ENCODE measurements at places on chromosomes 2 and 18.

GRCh38 chr2:15546297-15547098 is 14.6 kb downstream of the NBAS start:
- no peak for DNase-seq
- no peak overlapping the region for H3K4me3 ChIP-seq
- H3K36me3 ChIP-seq: peaks cover 20% of the 10 kb centered on the region
- H3K27ac ChIP-seq: no peak overlapping the region

DNA sequence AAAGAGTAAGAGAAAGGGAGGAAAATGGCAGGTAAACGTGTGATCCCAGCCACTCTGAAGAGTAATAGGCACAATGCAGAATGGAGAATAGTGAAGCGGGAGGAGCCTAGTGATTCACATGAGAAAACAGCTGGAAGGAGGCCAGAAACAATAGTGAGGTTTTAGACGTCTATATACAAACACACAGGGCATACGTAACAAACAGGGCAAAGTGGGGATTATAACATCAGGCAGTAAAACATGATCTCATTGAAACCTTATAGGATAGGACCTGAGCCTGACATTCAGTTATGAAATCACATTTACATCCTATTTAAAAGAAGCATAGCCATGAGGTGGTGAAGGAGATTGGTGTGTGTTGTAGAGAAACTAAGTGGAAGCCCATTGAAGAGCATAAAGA is 33.0 kb upstream of the GATA6 start:
- H3K4me1 ChIP-seq: no peaks in the 10 kb centered on the region
- H3K27me3 ChIP-seq: no peaks in the 10 kb centered on the region
- H3K36me3 ChIP-seq: no peaks in the 10 kb centered on the region
- H3K4me3 ChIP-seq: no peak overlapping the region

GRCh38 chr2:74441690-74442482 is at the start of gene RTKN:
Gene RTKN, minus strand, starts transcription at chr2:74441937. Its CDS starts 121 bp downstream, at chr2:74441816.
- peak within 1 kb of the TSS; percentile 89 for H3K27ac ChIP-seq
- H3K27me3 ChIP-seq: peaks cover 12% of the 10 kb centered on the region
- H3K36me3 ChIP-seq: no peaks in the 10 kb centered on the region
- DNase-seq: no peak
- H3K4me3 ChIP-seq: peak within 1 kb of the TSS; percentile 56
- H3K4me1 ChIP-seq: peaks cover 29% of the 10 kb centered on the region

GRCh38 chr18:44128365-44128764 is 552.3 kb upstream of the SETBP1 start:
- H3K4me1 ChIP-seq: no peaks in the 10 kb centered on the region
- no peak overlapping the region for H3K4me3 ChIP-seq
- DNase-seq: peak; percentile 15
- no peaks in the 10 kb centered on the region for H3K36me3 ChIP-seq
- no peaks in the 10 kb centered on the region for H3K27me3 ChIP-seq
- no peak overlapping the region for H3K27ac ChIP-seq

DNA sequence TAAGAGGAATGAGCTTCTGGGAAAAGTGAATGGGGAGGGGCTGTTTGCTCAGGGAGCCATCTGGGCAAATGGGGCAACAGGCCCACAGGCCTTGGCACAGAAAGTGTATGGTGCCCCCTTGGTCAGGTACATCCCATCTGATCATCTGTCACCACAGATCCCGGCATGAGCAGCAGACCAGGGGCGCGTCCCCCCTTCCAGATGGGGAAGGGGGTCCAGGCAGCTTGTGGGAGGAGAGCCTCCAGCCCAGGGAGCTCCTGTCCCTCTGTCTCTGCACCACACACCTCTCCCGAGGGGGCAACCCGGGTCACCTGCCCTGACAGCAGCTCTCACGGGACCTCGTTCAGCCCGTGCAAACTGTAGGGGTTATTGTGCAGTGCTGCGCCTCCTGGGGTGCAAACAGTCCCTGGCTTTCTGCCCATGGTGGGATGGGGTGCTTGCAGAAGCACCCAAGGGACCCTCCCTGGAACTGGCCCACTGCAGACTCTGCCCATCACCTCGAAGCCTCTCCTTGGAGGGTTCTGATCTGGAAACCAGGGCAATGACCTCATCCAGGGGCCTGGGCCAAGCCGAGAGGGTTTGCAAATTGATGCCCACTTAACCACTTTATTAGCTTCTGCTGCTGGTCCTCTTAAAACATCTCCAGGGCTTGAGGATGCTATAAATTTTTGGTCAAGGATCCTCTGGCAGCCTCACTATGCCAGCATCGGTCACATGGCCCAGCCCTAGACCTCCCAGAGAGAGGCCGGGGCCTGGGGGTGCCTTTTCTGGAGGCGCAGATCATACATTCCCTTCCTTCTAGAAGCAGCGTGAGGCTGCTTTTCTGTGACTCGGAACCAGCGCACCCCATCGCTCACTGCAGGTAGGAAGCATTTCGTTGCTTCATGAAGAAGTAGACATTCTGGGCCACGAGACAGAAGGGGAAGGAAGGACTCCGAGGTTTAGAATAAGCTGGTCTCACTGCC is 7.6 kb upstream of the BOK start:
- H3K4me1 ChIP-seq: peaks cover 23% of the 10 kb centered on the region
- H3K27ac ChIP-seq: no peak overlapping the region
- H3K36me3 ChIP-seq: no peaks in the 10 kb centered on the region
- no peak overlapping the region for H3K4me3 ChIP-seq
- peaks cover 70% of the 10 kb centered on the region for H3K27me3 ChIP-seq

DNA sequence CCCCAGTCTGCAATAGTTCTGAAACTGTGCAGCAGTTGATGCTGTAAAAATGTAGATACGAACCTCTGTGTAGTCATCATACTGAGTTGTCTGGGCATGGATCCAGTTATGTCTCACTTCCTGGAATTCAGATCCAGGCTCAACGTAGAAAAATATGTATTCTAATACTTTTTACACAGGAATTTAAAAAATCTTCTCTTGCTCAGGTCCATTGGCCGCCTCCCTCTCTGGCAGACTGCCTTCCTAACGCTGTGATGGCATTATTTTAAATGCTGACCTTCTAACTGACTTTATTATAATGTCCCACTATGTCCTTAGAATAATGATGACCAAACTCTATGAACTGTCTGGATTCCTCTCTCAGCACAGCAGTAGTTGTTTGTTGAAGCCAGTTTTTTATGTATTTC is 119.6 kb downstream of the FEZ2 start:
- peak overlapping the region; percentile 89 for H3K27ac ChIP-seq
- no peaks in the 10 kb centered on the region for H3K27me3 ChIP-seq
- peaks cover 15% of the 10 kb centered on the region for H3K4me1 ChIP-seq
- peak; percentile 77 for DNase-seq
- H3K36me3 ChIP-seq: peaks cover 24% of the 10 kb centered on the region

DNA sequence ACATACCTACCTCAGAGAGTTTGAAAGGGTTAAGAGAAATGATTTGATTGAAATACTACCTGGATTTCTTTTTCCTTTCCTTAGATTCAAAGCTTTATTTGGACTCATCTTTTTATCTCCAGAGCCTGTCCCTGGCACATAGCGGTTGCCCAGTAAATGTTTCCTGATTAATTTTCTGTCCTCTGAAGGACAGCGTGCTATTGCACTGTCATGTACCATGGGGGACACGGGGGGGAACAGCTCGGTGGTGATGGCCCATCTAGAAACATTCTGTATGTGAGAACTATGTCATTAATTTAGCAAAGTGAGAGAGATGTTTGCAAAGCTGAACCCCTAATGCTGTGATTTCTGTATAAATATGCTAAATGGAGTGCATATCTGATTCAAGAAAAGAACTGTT is 26.4 kb upstream of the CABYR start:
- H3K36me3 ChIP-seq: peaks cover 25% of the 10 kb centered on the region
- H3K4me3 ChIP-seq: no peak overlapping the region
- no peak for DNase-seq
- H3K27me3 ChIP-seq: no peaks in the 10 kb centered on the region
- H3K27ac ChIP-seq: no peak overlapping the region

DNA sequence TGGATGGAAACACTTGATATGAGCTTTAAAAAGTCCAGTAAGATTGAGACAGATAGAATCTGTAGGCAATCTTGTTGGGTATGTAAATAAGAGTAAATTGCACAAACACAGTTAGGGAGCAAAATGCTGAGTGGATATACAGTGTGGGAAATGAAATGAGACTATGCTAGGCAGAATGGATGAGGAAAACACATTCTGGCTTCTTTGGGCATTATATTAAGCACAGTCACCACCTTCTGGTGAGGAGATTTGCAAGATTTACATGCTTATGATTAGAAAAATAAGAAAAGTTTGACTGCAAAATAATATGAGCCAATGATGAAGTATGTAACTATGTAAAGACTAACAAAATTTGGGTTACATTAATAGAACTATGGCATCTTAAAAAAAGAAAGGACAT is 2165.0 kb upstream of the CELF4 start:
- H3K4me3 ChIP-seq: no peak overlapping the region
- no peak for DNase-seq
- H3K27me3 ChIP-seq: no peaks in the 10 kb centered on the region
- H3K4me1 ChIP-seq: no peaks in the 10 kb centered on the region
- no peak overlapping the region for H3K27ac ChIP-seq

DNA sequence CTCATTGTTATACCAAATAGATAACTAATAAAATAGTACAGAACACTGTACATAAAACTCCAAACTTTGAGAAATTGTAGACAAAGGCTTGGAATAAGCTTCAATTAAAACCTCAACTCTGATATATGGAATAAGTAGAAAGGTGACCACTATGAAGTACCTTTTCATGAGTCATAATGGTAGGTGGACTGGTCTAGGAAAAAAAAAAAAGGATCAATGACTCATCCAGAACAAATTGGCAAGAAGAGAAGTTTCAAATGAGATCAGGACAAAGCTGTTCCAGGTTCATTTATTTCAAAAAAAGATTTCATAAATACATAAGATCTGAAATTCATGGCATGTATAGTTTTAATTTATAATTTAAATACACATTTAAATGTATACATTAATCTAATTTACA is 769.7 kb downstream of the SUCLG1 start:
- H3K4me1 ChIP-seq: no peaks in the 10 kb centered on the region
- no peak overlapping the region for H3K27ac ChIP-seq
- no peaks in the 10 kb centered on the region for H3K27me3 ChIP-seq

DNA sequence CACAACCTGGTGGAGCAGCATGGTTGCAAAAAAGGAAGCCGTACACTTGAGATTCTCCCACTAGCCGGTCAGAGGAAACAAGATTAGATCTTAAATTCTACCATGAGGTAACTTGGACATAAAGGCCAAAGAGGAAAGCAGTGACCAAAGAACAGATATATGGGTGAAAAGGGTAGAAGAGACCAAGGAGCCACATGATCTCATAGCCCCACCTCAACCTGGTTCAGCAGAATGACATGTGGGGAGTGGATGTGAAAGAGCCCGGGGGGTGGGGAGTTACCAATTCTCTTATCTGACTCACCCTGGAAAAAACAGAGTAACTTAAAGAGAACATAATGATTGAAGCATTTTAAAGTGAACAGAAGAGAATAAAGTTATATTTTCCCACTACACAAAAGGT is 683.0 kb downstream of the DSC3 start:
- H3K36me3 ChIP-seq: no peaks in the 10 kb centered on the region
- DNase-seq: no peak
- peaks cover 3% of the 10 kb centered on the region for H3K4me1 ChIP-seq
- no peak overlapping the region for H3K27ac ChIP-seq

DNA sequence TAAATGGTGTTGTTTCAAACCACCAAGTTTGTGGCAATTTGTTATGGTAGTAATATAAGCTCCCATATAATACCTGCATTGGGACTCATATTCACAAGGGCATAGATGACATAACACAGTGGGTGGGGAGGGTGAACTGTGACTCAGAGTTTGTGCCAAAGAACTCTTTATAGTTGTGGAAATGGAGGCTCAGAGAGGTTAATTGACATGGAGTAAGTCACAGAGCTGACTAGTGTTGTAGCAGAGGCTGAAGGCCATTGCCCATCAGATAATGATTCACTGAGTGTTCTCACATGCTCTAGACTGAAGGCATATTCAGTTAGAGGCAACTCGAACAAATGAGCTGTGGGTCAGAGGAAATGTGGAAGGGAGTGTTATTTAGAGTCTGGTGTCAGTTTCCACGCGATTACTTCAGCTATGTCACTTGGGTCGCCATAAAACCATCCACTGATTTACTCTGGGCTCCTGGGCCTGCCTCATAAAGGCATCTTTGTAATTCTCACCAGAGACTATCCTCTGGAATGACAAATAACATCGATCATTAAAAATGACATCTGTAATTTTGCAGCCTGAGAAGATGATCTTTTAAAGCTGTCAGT is 264.7 kb downstream of the CCDC85A start:
- peak; percentile 23 for DNase-seq
- no peaks in the 10 kb centered on the region for H3K36me3 ChIP-seq
- H3K4me3 ChIP-seq: no peak overlapping the region
- no peaks in the 10 kb centered on the region for H3K4me1 ChIP-seq
- H3K27ac ChIP-seq: peak overlapping the region; percentile 86

- H3K36me3 ChIP-seq: no peaks in the 10 kb centered on the region
- peak; percentile 87 for DNase-seq
- H3K27ac ChIP-seq: no peak overlapping the region
- no peak overlapping the region for H3K4me3 ChIP-seq
- peaks cover 57% of the 10 kb centered on the region for H3K27me3 ChIP-seq
These were observed 36.4 kb upstream of the ZBTB7C start for GRCh38 chr18:48445540-48445939.

- no peak overlapping the region for H3K4me3 ChIP-seq
- no peaks in the 10 kb centered on the region for H3K36me3 ChIP-seq
- H3K27ac ChIP-seq: no peak overlapping the region
- no peak for DNase-seq
- no peaks in the 10 kb centered on the region for H3K4me1 ChIP-seq
- H3K27me3 ChIP-seq: no peaks in the 10 kb centered on the region
These were observed 247.8 kb upstream of the SESTD1 start for GRCh38 chr2:179512281-179513035.

DNA sequence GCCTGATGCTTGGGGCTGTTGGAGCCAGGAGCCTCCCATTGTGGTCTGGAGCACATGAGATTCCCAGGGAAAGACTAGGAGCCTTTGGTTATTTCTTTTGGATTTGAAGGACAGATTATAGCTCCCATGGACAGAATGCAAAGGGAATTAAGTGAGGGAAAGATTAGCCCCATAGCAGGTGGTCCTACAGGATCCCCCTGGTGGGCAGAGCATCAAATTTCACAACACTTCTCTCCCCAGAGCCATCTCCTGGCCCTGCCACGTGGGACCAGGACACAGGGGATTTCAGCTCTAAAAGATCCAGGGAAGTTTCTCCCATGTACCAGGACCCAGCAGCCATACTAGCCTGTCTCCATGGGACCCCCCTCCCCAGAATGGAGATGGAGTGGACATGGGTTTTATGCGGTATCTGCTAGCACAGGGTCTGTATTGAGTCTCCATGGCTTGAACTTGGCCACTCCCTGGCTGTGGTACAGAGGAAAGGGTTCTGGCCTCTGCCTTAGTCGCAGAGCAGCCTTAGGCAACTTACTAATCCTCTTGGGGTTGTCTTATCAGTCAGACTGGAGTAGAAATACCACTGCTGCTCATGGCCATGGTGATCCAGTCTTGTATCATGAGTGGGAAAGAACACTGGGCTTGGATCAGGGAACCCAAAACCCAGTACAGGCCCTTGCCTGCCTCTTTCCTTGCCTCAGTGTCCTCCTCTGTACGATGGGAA is 6.8 kb upstream of the PLB1 start:
- H3K27me3 ChIP-seq: peaks cover 34% of the 10 kb centered on the region
- no peak overlapping the region for H3K4me3 ChIP-seq
- H3K4me1 ChIP-seq: no peaks in the 10 kb centered on the region
- H3K36me3 ChIP-seq: no peaks in the 10 kb centered on the region
- H3K27ac ChIP-seq: no peak overlapping the region
- DNase-seq: no peak

- peaks cover 4% of the 10 kb centered on the region for H3K27me3 ChIP-seq
- no peak overlapping the region for H3K27ac ChIP-seq
- no peak for DNase-seq
- H3K4me3 ChIP-seq: no peak overlapping the region
- no peaks in the 10 kb centered on the region for H3K36me3 ChIP-seq
- H3K4me1 ChIP-seq: peaks cover 1% of the 10 kb centered on the region
These were observed 218.8 kb upstream of the RAB6C start for GRCh38 chr2:129760669-129761068.

Measured in mesenchymal stem cell (in vitro differentiated cells and primary cell).